ENCODE measurements at places on chromosomes 12 and 14.
A peak's percentile ranks its signal among the peaks of the same experiment; 100 is the strongest.

DNA sequence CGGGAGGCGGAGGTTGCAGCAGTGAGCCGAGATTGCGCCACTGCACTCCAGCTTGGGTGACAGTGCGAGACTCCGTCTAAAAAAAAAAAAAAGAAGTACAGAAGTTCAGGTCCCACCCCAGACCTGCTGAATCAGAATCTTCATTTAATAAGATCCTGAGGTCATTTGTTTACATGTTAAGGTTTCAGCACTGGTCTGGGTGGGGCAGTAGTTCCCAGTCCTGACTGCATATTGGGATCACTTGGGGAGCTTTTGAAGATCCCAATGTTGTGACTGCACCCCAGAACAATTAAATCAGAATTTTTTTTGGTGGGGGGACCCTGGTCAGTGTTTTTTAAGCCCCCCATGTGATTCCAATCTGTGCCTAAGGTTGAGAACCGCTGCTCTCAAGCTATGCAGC is 11.7 kb upstream of the COL2A1 start:
- no peak for DNase-seq

GRCh38 chr14:95452893-95453712 is 63.3 kb downstream of the SYNE3 start:
- no peak for DNase-seq

DNA sequence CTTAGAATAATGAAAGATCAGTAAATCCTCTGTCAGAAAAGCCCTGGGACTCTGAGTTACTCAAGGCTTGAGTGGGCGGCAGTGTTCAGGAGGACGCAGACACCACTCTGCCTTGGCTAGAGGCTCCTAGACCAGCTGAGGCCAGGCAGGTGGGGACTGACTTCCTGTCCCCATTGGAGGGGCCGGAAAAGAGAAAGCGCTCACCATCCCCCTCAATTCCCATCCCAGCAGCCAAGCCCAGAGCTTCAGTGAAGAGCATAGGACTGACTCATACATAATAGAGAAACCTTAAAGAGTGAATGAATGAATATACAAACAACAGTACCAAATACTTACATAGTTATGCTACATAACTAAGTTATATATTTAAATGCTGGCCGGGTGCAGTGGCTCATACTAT is 62.0 kb downstream of the PLEKHG7 start:
- no peak for DNase-seq

DNA sequence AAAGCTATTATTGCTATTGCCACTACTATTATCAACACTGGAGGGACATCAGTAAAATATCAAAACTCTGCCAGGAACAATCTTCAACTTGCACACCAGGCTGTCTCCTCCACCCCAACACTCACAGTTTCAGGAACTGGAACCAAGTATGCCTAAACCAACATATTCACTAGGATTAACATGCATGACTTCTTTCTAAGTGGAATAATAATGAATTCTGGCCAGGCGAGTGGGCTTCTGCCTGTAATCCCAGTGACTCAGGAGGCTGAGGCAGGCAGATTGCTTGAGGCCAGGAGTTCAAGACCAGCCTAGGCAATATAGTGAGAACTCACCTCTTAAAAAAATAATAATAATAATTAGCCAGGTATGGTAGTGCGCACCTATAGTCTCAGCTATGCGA is 58.1 kb downstream of the TBX5 start:
- DNase-seq = no peak

GRCh38 chr14:22159957-22160356 is 429.1 kb downstream of the DAD1 start:
- DNase-seq = no peak

DNA sequence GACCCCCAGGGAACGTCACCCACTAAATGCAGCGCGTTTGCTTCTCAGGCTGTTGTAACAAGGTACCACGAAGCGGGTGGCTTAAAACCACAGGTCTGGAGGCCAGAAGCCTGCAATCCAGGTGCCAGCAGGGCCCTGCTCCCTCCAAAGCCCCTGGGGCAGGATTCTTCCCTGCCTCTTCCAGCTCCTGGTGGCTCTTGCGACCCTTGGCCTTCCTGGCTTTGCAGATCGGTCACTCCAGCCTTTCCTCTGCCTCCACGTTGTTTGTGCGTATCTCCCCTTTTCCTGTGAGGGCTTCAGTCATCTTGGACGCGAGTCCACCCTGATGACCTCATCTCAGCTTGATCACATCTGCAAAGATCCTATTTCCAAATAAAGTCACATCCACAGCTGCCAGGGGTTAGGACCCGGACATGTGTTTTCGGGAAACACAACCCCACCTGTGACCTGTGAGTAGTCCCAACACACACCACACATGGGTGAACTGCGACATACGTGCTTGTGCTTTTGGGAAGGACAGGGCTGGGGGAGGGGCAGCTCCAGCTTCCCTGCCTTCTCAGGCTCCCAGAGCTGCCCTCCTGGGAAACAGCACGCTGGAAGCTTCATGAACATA is 114.5 kb upstream of the NCOR2 start:
- peak; percentile 75 for DNase-seq

GRCh38 chr14:56745097-56745496 is 65.2 kb downstream of the OTX2 start:
- no peak for DNase-seq

DNA sequence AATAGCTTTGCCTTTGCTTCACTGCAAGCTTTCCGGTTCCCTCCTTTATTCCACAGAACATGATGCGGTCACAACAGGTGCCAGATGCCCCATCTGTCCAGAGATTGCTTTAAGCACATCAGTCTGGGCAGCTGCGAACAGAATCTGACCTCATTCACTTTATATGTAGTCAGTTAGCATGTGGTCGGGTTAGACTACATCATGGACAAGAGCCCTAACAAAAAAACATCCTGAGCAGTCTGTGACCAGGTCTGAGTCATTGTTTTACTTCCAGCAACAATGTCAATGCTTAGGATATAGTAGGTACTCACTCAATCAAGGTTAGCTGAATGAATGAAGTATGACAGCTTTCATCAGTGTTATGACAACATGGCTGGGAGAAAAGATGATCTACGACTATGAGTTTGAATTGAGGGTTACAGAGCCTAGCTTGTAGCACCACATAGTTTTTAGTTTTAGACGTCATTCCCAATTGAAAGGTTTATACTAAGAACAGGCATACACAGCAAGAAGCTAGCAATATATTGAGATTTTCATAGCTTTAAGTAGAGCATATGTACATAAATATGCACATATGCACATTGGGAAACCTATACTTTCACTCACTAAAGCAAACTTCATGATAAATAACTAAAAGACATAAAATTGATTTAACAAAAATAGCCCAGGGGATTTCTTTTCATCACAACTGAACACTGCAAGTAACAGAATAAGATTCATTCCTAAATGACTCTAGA is 64.2 kb upstream of the TMCC3 start:
- no peak for DNase-seq

GRCh38 chr12:94841177-94841576 is 162.3 kb downstream of the NDUFA12 start:
- no peak for DNase-seq

DNA sequence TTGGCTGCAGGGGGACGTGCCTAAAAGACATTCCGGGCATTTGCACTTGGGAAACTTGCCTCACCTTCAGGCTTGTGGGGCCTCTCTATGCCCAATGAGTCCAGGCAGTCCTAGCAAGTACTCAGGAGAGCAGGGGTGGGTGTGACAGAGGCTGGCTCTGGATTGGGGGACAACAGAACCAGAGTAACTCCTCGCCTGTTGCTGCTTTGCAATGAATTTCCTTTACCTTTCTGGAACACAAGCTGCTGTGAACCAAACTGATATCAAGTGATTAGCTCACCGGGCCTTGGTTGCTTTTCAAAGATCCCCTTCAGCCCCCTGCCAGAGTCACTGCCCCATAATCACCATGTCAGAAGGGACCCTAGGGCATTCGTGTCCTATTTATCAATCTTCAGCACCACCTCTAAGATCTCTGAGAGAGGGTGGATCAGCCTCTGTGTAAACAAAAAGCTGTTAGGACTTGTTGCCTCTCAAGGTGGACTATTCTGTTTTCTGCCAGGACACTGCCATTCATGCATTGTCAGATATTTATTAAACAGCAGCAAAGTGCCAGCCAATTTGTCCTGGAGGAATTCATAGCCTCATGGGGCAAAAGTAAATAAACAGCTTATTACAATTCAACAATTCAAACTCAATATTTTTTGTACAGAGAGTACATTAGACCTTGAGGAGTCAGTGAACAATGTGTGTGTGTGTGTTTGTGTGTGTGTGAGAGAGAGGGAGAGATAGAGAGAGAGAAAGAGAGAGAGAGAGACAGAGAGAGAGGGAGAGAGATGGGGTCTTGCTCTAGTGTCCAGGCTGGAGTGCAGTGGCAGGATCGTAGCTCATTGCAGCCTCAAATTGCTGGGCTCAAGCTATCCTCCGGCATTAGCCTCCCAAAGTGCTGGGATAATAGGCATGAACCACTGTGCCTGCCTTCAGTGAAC is 11.3 kb downstream of the NFATC4 start:
- DNase-seq = no peak

All from Panc1 (cell line).